ENCODE measurements at places on chromosomes 2 and 18.

GRCh38 chr2:118321432-118322105 lies 233.3 kb downstream of the INSIG2 start:
- DNase-seq, result no peak

DNA sequence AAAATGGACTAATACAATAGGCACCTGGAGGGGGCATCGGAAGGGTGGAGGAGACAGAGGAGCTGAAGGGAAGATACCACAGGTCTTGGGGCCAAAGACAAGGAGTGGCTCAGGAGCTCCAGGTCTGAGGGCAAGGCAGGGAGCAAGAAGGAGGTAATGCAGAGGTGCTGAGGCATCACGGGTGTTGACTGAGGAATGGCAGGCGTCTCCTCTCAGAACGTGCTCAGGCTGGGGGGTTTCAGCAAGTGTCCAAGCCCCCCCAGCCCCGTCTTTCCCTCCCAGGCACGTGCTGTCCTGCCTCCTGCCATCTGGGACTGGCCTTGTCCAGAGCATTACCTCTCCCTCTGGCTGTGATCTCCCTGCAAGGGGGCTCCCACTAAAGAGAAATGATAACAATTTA lies 265.4 kb downstream of the DCDC2C start:
- no peak for DNase-seq

GRCh38 chr2:143321994-143322393 lies 192.8 kb downstream of the ARHGAP15 start:
- DNase-seq, result no peak

DNA sequence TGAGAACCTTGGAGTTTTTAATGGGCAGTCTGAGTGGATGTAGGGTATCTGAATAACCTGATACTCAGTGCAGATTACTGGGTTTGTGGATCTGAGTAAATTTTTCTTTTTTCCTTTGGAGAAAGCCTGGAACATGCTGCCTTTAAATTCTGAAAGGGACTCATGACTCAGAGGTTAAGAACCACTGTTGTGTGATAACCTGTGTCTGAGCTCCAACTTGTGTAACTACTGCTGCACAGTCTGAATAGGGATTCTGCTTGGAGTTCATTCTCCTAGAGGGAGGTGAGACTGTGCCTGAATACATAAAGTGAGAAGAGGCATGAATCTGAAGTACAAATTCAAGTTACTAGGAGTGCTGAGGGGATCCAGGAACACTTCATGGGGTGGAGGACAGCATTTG lies 36.2 kb downstream of the KDM3A start:
- no peak for DNase-seq

DNA sequence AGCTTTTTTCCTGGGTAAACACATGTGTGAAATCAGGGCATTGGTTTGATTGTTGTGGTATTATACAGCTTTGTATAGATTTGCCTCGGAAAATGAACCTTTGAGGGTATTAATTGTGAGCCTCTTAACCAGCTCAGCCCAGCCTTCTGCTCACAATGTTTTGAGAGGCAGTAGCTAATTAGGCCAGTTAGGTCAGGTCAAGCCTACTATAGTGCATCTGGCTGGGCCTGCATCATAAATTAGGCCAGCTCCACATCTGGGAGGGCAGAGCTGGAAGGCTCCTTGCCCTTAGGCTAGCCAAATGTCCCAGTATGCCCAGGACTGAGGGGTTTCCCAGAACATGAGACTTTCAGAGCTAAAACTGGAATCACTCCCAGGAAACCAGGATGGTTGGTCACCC lies 43.0 kb downstream of the LRATD1 start:
- DNase-seq, result no peak

DNA sequence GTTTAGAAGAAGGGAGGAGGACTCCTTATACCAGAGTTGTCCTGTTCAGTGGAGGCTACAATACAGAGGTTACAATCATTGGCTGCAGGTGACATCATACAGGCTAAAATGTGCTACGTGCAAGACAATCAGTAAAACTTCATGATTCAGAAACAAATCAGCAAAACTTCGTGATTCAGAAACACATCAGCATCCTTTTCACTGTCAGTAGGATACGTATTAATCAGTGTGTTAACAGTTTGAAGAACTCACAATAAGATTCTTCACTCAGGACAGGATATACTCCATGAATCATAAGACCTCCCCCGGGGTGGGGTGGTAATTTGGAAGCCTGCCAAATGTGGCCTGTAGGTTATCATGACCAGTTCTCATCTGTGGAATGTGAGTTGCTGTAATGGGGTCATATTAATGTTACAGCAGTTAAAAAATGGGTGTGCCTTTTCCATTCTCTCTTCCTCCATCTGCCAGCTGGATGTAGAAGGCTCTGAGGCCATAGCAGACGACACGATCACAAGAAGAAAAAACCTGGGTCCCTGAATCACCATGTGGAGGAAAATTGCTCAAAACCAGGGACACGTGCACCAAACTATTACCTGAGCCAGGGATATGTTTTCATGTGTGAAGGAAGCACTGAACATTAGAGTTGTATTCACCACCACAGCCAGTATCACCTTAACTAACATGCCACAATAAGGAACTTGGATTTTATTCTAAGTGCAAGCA lies 134.8 kb upstream of the CREB1 start:
- no peak for DNase-seq

GRCh38 chr2:145740302-145740701 lies 1220.4 kb upstream of the ZEB2 start:
- no peak for DNase-seq

- no peak for DNase-seq
Observed at GRCh38 chr2:113832795-113833290, 57.0 kb upstream of the ACTR3 start.

DNA sequence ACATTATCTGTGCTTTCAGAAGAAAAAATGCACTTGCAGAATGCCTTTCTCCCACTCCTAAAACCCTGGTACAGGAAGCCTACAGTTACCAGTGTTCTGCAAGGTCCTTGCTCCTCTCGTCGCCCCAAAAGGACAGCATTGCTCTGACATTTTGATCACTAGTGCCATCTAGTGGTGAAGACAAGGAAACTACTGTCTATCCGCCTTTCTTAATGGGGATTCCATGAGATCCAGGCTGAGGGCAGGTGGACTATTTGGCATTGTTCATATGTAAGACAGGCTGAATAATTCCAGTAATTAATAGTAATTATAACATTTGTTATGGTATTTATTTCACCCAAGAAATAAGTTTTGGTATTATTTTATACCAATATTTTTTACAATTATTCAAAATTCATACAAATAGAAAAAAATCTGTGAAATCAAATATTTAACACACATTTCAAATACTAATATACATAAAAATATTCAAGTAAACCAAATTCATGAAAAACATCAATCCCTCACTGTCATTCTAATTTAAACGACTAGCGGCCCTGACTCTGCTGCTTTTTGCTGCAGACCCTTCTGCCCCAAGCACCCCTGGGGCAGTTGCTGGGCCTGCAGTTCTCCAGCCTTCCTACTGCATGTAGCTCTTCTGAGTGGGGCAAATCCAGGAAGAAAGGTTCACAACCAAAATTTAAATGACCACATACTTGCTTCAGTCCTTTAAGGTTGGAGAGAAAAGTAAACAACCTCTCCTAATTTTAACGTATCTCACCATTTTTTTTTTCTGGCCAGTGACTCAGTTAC lies 19.0 kb downstream of the TPGS2 start:
- DNase-seq, result no peak

GRCh38 chr2:109129356-109129920 lies 433 bp downstream of the SH3RF3 start:
- no peak for DNase-seq

DNA sequence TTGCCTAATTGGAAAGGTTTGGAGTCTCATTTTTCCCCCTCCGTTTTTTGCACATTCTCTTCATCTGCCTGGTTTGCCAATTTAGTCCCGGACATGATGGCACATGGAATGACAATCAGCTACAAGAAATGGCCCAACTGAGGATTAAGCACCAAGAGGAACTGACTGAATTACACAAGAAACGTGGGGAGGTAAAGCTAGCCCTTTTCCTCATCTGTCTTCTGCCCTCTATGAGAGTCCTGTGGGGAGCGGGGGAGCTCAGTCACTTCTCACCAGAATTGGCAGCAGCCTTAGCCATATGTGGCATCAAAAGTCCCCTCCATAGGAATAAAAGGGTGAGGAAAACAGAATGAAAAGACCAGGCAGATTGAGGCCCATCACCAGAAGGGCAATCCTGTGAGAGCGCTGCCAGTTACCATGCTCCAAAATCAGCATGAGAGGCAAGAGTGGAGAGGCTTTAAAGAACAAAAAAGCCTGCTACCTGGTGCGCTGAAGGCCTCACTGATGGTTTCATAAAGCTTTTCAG lies 11.6 kb downstream of the ATG16L1 start:
- DNase-seq, result no peak

GRCh38 chr18:50196261-50196660 lies 1.3 kb upstream of the MYO5B start:
- no peak for DNase-seq

DNA sequence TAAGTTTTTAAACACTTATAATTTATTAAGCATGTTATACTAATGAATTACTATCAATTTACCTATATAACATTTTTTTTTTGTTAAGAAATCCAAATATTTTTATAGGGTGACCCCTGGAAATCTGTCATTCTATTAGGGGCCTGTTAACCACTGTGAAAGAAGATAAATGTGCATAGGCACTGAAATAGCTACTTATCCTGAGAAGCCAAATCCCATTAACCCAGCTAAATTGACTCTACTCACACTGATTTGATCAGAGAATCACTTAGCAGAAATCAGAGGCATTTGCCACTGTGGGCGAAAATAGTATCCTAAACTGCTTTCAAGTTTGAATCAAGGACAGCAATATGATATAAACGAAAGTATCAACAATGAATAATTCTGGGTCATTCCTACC lies 90.0 kb upstream of the GULP1 start:
- no peak for DNase-seq

Measured in GM06990 (cell line).